Peyer's patch (tissue), 4 donors: ENCODE measurements at places on chromosomes 2 and 18.

- DNase-seq: peak; percentile 65
These were observed 797 bp upstream of the GRHL1 start for GRCh38 chr2:9950521-9951271.

- DNase-seq: no peak
These were observed 23.3 kb upstream of the ST3GAL5 start for GRCh38 chr2:85911814-85912692.

GRCh38 chr2:1802469-1803216 lies 58.3 kb upstream of the PXDN start:
- no peak for DNase-seq

DNA sequence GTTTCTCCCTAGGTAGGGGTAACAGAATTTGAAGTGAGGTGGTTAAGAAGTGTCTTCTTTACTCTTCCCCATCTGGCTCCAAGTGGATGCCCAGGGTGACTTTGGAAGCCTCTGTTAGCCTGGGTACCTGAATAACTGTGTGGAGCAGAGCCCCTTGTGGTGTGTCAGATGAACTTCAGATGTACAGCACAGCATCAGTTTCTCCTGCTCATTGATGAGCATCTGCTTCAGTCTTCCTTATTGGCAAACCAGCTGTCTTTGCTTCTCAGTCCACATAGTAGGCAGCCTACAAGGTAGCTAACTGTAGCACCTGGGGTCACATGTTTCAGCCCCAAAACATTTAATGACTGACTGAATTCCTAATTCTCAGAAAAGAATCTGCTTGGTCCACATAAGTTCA lies 56.2 kb upstream of the ATP8B1 start:
- DNase-seq: no peak

DNA sequence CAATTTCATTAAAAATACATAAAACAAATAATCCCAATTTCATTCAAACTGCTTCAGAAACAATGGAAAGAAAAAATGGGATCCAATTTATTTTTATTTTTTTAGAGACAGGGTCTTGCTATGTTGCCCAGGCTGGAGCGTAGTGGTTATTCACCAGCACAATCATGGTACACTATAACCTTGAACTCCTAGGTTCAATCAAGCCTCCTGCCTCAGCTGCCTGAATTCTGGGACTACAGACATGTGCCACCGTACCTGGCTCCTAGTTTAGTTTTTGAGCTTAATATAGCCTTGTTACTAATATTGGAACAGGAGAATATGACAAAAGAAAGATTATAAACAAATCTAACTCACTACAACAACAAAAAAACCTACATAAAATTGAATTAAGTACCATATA lies 34.2 kb downstream of the SAP130 start:
- no peak for DNase-seq

- no peak for DNase-seq
These were observed 709.8 kb upstream of the FANCL start for GRCh38 chr2:58950795-58951462.

GRCh38 chr2:172357442-172357841 lies 69.9 kb upstream of the ITGA6 start:
- no peak for DNase-seq

- DNase-seq: no peak
These were observed 16.5 kb upstream of the TGFA start for GRCh38 chr2:70570041-70570661.

- DNase-seq: no peak
These were observed 32.3 kb upstream of the MPP4 start for GRCh38 chr2:201730651-201731285.

DNA sequence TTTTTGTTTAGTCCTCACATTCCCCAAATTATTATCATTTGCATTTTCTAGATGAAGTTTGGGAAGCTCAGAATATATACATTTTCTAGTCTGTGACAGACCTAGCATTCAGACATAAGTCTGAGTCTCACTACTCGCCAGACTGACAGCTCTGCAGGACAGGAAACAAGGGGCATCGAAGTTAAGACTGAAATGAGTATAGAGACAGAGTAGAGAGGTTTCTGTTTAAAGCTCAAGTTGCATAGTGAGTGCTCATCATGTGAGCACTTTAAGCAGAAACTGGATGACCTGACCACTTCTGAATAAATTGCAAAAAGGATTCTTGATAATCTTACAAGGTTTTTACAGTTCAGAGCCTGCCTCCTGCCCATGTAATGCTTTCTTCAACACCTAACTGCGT lies 1.1 kb downstream of the HADHB start:
- DNase-seq: no peak

DNA sequence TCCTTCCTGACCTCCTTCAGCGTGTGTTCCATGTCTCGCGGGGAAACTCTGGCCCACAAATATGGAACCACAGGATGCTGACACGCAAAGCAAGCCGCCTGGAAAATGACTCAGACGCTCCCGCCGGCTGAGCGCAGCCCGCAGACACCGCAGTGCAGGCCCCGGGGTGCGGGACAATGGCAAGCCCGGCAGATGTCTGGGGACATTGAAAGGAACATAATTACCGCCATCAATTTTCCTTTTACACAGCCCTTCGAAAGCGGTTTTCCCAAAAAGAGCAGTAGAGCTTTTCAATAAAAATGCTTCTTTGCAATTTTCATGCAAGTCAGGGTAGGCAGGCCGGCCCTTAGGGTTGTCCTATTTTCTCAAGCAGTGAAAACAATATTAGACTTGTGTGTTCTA lies 159.2 kb upstream of the SH3BP4 start:
- no peak for DNase-seq

- DNase-seq: no peak
These were observed 49.6 kb downstream of the PAX8 start for GRCh38 chr2:113228991-113229716.

DNA sequence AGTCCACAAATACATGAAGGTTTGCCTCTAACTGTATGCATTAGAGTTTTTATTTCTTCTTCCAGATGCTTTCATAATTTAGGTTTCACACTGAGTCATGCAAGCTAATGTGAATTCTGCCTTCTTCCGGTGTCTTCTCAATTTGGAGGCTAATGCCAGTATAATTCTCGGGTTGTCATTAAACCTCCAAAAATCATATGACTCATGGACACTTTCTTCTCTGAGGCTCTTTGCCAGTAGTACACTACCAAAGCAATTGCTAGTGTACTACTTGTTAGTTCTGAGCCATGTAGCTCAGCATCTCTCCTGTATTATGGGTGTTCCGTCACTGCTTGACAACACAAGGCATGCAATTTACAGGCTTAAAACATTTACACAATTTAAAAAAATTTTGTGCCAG lies 137.1 kb downstream of the VWC2L start:
- no peak for DNase-seq

DNA sequence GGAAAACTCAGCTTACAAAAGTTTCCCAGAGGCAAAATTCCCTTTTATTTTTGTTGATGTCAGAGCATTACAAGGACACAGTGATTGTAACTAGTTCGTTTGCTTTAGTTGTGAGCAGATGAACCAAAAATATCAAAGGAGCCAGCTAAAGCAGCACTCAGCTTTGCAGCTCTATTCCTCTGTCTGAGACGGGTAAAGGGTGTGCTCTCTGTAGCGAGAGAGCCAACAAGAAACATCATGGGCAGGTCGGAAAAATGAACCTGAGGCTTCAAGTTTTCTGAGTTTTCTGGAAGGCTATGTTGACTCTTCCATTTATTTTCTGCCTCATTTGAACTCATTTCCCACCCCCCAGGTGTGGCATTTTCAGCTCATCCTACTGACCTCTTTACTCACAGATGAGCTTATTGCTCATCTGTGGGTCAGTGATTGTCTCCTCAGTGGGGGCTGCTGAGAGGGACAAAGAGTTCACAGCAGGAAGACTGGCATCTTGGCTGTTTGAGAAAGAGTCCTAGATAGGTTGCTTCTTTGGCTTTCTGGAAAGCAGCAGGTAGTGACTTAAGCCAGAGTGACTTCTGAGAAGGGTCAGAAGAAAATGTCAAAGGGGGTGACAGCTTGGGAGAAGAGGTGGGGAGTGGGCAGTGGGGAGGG lies 66.6 kb upstream of the EPC2 start:
- no peak for DNase-seq

DNA sequence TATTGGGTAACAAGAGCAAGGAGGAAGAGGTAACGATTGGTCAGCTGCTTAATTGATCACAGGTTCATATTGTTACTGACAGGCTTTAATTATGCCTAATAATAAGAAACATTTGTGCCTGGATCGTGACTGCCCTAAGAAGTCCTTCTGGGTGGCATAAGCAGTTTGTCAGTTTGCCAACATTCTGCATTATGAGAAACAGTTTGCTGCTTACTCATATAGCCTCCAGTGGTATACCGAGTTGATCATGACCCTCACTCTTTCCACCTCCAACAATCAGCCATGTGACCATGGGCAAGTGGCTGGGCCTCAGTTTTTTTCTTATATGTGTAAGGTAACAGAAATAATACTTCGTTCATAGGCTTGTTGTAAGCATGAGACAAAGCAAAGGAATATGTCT lies 96.6 kb upstream of the CABLES1 start:
- no peak for DNase-seq

- peak; percentile 51 for DNase-seq
These were observed 237.0 kb upstream of the FOSL2 start for GRCh38 chr2:28155627-28156026.

DNA sequence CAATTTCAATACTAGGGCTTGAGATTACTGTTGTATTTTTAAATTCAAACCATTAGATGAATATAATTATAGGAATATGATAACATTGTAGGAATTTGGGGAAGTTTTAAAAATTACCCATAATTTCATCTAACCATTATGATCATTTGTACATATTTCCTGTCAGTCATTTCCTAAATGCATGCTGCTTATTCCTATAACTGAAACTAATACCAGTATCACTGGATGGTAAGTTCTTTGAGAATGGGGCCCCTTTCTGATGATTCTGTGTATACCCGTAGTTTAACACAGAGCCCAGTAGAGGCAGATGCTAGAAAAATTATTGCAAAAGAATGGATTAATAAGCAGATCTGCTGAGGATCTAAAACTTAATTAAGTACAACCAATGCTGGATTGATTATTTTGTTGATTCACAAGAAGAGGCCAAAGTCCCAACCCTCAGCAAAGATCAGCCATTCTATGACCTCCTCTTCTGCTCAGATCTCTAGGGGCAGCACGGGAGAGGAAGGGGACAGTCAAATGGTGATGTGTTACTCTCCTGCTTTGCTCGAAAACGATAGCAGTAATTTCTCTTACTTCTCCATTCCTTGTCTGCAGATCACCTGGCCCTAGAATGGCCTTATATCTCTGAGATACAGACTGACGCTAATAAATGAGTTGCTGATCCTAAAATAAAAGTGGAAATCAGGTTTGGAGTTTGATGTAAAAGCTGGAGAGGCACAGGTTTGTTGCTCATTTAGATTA lies 69.5 kb upstream of the PELI1 start:
- peak; percentile 38 for DNase-seq

DNA sequence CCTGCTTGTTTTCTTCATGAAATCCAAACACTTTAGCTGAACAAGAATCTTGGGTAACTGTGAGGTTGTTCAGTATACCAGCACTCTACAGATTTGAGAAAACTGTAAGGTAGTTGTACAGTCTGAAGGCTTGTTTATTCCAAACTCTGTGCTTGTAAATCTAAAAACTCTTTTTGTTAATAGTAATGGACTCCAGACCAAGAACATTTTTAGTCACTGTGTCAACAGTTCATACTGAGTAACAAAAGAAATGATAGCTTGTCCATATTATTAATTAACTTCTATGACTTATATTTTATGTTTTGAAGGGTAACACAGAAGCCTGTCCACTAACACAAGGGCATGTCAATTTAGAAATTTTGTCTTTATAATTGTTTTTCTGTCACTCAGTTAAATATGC lies 72.2 kb upstream of the KYNU start:
- no peak for DNase-seq

DNA sequence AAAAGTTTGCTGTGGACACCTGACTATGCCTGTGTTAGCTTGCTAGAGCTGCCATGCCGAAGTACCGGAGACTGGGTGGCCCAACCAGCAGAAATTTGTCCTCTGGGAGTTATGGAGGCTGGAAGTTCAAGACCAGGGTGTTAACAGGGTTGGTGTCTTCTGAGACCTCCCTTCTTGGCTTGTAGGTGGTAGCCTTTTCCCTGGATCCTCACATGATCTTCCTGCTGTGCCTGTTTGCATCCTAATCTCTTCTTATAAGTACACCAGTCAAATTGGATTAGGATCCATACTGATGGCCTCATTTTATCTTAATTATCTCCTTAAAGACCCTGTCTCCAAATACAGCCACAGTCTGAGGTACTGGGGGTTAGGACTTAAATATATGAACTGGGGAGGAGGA lies 845 bp downstream of the TMEM177 start:
- DNase-seq: no peak

- no peak for DNase-seq
These were observed 19.5 kb downstream of the G6PC2 start for GRCh38 chr2:168920504-168921157.

GRCh38 chr2:121998751-121999150 lies 243.3 kb downstream of the TSN start:
- DNase-seq: no peak

- no peak for DNase-seq
These were observed 403.1 kb upstream of the TRIB2 start for GRCh38 chr2:12313445-12314126.

DNA sequence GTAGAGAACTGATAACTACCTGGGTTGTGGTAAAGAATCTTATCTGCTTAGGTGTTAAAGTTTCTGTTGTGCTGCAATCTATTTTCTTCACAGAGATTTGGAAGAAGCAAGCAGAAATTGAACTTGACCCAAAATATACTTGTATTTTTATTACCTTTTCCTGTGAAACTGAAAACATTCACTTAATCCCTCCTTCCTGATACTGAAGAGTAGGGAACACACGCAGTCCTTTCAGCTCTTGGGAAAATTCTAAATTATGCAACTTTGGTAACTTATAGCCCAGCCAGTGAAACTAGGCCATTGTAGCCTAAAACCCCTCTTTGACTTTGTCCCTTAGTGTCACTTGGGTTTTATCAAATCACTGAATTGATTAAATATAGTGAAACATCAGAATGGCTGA lies 128.4 kb upstream of the MEIS1 start:
- DNase-seq: no peak

DNA sequence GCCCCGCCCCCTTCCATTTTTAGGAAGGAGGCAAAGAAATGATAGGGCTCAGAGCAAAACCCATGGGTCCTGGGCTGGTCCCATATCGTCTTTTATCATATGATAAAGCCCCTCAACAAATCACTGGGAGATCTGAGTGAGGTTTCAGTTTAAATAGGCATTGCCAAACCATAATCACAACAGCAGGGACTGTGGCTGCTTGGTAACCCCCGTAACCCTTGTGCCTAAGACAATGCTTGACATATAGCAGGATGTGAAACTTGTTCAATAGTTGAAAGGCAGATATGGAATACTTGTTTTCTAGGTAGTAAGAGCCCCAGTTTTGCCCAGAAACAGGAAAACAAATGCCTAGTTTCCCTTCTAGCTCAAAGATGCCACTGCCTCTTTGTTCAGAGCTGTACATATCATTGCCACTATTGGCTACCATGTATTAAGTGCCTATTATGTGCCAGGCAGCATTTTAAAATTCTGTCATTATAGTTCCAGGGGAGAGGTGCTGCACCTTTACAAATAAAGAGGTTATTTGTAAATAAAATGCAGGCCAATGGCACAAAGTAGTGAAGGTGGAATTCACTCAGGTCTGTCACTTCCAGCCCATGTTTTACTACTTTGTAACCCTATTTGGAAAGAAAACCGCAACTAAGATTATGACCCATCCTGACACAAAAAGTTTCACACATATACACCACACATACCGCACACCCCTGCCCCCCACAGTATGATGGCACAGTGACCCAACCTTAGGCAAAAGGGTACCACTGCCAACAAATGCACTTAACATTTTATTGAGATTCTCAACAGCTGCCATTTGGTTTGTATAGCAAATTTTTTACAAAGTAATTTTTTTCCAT lies 14.2 kb downstream of the NAGK start:
- no peak for DNase-seq

- no peak for DNase-seq
These were observed 3.7 kb downstream of the ETAA1 start for GRCh38 chr2:67400560-67401485.
